NCI-H1417 treated with DMSO at 0.1 percent for 48 hours (cell line): ENCODE measurements at places on chromosomes 13 and 19.
A peak's percentile ranks its signal among the peaks of the same experiment; 100 is the strongest.

GRCh38 chr19:51111606-51112005 is 3.4 kb upstream of the CTU1 start:
- DNase-seq, result no peak

DNA sequence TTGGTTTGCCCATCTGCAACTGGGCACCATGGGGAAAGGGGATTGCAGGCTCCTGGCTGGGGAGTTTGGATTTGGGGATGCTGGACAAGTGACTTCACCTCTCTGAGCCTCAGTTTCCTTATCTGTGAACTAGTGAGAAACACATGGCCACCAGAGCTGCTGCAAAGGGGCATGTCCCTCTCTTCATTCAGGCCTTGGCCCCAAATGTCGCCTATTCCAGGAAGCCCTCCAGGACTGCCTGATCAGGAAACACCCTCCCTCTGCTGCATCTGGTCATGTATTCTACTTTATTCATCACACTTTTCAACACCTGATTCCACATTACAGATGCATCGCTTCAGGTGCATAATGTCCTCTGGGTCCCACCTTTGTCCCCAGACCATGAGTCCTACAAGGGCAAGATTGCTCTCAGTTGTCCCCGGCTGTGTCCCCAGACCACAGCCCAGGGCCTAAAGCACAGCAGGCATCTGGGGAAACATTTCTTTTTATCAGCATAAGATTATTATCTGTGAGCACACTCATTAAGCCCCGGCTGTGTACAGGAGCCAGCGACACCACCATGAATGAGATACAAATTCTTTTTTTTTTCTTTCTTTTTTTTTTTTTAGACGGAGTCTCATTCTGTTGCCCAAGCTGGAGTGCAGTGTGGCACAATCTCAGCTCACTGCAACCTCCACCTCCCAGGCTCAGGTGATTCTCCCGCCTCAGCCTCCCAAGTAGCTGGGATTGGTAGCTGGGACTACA is 37.5 kb downstream of the ARRDC2 start:
- no peak for DNase-seq

GRCh38 chr19:7674010-7675005 is 2.6 kb upstream of the MCEMP1 start:
- DNase-seq, result no peak

DNA sequence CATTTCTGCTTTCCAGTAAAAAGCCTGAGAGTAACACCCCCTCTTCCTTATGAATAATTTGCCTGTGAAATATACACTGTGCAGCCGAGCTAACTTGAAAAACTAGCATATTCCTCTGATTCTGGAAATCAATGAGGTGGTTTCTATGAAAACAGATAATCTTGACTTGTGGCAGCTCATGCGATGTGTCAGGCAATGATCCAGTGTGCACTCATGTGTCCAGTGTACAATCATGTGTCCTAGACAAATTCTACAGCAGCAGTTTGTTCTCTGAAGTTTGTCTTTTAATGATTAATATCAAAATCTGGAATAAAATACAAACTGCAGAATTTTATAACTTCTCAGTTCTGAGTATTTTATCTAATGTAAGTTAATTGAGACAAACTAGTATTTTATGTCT is 2213.9 kb upstream of the PCDH20 start:
- no peak for DNase-seq

- DNase-seq, result peak; percentile 91
Measured at GRCh38 chr13:97113231-97114001, 108.7 kb upstream of the MBNL2 start.

- no peak for DNase-seq
Measured at GRCh38 chr19:44003461-44004009, 778 bp downstream of the ZNF230 start.

GRCh38 chr13:113110852-113111315 is 5.3 kb downstream of the F7 start:
- DNase-seq, result no peak

- DNase-seq, result peak; percentile 23
Measured at GRCh38 chr19:14248578-14249011, 42.6 kb upstream of the ADGRL1 start.

DNA sequence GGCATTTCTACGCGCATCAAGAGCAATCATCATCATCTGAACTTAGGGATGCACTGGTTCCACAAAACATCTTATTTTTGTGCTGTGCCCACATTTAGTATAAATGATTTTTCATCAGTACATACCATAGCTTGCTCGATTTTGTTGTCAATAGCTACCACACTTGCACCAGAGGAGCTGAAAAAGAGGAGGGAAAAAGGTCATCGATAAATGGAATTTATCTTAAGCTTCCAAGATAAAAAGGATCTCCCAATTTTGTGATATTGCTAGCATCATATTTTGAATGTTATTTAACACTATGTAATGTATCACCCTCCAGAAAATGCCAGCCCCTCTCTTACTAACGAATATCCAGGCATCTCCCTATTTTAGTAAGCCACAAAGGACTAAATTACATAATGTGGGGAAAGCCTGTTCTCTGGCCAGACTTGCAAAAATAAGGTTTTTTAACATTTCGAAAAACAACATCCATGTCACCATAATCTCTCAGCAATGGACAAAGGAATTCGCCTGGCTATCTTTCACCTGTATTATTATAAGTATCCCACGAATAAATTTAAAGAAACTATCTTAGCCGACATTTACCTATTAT is 62.4 kb downstream of the SERP2 start:
- DNase-seq, result no peak

- no peak for DNase-seq
Measured at GRCh38 chr13:105471673-105472072, 1063.8 kb downstream of the EFNB2 start.

DNA sequence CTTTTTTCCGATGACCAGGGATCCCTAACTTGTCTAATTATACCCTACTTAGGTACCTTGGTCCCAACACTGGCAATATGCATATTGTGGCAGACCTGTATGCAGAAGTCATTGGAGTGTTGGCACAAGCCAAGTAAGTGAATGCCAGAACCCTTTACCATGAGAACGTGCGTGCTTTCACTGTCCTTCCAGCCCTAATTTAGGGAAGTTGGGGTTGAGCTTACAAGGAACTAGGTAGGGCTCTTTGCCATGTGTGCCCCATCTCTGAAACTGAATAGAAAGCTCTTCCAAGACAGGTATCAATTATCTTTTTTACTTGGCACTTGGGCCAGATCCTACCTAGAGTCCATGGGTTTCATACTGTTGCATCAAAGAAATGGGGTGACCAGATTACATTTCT is 93.2 kb downstream of the FRY start:
- no peak for DNase-seq

DNA sequence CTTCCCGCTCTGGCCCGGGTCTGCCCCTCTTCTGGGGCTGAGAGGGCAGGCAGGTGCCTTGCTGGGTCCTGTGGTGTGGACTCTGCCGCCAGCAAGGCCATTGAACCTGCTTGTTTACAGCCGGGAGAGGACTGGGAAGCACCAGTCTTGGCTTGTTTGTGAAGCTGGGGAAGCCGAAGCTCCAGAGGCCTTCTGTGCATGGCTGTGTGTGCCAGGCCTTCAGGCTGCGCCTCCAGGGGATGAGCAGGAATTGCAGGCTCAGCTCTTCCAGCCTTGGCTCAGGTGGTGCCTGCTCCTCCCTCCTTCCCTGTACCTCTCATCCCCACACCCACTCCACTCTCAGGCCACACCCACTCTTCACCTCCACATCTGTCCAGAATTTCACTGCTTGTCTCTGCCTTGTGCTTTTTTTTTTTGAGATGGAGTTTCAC is 17.5 kb downstream of the NDUFB7 start:
- no peak for DNase-seq

GRCh38 chr13:108383667-108384066 is 114.1 kb downstream of the TNFSF13B start:
- no peak for DNase-seq

DNA sequence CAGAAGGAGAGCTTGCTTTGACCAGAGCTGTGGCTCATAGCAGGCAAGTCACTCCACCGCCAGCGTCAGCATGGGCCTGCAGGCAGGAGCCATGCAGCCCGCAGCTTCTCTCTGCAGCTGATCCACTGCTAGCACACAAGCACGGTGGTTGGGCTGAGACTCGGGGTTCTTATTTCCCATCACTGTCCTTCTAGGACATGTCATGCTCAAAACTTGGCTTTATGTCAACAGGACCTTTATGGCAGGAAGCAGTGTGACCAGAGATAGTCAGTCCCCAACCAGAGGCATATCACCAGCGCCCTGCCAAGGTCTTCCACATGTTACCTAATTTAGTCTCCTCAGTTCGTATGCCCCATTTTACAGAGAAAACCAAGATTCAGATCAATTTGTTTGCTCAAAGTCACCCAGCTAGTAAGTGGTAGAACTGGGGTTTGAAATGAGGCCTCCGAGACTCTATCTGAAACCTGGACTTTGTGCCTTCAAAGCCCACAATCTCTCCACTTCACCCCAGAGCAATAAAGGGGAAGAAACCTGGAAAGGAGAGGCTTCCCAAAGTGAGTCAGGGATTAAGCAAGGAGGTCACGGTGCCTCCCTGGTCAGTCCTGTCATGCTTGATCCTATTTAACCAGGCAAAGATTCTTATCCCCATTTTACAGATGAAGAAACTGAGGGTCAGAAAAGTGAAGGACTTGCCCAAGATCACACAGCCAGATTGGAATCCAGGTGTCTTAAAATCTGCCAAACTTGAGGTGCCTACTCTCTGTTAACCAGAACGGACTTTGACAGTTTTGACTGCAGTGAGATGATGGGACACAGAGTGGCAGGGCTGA is 5.1 kb downstream of the TMEM272 start:
- no peak for DNase-seq

DNA sequence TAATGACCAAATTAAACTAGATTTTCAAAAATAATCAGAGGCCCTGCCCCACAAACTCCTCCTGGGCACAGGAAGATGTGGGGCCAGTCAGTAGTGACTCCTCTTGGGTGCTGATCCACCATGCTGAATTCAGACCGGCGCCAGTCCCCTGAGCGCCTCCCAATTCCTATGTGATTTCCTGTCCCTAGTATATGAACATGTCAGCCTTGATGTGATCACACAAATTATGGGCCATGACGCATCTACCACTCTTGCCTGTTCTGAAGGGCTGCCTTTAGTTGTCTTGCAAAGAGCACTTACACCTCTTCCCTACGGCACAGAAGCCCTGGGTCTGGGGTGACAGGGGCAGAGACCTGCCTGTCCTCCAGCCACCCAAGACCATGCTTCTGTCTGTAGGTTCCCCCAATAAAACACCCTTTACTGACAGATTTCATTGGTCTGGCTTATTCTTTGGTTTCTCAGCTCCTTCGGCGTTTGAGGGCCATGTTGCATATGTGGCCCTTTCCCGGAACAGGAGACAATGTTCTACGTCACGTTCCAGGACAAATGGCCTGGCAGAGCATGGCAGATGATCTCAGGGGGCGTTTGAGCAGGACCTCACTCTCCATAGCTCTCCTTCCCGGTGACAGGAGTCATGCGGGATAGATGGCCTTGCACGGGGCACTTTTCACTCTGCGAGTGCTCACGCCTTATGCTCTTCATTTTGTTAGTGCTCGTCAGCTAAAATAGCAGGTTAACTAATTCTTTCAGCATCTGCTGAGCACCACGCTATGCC is 5.6 kb upstream of the ATP11A start:
- DNase-seq, result no peak

- DNase-seq, result no peak
Measured at GRCh38 chr13:33109801-33110200, 93.6 kb downstream of the KL start.

- DNase-seq, result no peak
Measured at GRCh38 chr19:35756377-35757230, at the start of gene HSPB6. Gene HSPB6 (minus strand): TSS chr19:35757029. CDS start chr19:35757008, 21 bp downstream.

DNA sequence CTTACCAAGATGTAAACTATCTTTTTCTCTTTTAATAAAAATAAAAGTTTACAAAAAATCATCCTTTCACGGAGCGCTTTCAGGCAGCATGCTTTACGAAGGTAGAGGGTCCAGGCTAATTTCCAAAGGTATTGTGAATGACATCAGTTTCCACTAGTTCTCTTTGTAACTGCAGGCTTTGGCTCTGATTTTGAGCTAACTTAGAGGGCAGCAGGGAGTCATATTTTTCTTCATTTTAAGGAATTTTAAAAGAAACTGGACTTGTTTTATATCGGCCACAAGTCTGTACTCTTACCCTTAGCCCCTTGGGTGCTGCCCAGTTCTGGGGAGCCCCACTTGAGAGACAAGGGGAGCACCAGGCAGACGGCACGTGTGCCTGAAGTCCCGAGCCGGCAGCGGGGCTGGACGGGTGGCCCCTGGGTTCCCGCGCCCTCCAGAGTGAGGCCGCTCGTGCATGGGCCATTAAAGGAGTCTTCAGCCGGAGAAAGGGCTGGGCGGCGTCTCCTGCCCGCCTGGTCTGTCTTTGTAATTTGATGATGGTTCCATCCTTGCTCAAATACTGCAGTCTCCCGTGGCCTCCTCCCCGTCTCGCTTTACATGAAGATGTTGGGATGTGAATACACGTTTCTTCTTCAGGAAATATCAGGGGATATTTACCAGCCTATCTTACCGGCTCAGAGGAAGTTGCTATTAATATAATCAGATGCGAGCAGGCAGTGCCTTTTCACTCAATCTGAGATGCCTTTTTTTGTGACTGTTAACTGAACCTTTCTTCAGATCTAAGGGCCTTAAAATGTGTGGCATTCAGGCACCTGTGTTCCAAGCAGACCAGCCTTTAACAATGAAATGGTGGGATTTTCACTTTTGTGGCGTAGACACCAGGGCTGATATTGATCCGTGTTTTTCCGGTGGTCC is 67.4 kb downstream of the GGACT start:
- DNase-seq, result no peak
